CD4-positive, alpha-beta T cell treated with Interferon alpha-2 for 1 hour (primary cell): ENCODE measurements at places on chromosomes 2 and 18.

DNA sequence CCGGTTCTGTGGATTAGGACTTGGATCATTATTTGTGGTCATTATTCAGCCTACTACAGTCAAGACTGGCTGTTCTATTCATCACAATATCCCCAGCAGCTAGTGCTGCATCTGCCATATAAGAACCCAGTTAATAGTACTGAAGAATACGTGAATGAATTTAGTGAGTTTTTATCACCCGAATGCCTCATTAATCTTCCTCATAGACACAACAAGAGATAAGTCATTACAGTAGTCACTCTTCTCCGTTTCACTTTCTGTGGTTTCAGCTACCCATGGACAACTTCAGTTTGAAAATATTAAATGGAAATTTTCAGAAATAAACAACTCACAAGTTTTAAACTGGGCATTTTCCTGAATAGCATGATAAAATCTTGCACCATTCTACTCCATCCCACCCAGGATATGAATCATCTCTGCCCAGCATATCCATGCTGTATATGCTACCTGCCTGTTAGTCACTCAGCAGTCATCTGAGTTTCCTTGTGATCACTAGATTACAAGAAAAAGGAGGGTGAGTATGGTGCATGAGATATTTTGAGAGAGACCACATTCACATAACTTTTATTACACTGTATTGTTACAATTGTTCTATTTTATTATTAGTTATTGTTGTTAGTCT lies 363.7 kb upstream of the CHAC2 start:
- DNase-seq, result no peak

- DNase-seq, result no peak
These were observed 27.8 kb downstream of the MBD5 start for GRCh38 chr2:148048475-148049221.

DNA sequence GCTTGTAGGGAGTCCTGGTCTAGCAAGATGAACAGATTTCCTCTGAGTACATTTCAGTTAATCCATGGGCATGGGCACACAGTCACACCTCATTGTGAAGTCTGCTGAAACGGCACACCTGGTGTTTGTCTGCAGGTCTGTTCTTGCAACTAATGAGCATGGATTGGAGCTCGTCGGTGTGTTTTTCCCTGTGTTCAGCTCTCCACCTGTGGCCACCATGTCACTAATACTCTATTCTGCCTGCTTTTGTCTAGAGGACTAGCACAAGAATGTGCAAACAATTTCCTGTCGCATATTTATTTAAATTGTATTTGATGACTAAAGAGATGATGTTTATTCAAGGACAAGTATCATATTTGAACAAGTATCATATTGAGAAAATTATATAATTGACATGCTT lies 24.5 kb upstream of the PPP4R1 start:
- no peak for DNase-seq

DNA sequence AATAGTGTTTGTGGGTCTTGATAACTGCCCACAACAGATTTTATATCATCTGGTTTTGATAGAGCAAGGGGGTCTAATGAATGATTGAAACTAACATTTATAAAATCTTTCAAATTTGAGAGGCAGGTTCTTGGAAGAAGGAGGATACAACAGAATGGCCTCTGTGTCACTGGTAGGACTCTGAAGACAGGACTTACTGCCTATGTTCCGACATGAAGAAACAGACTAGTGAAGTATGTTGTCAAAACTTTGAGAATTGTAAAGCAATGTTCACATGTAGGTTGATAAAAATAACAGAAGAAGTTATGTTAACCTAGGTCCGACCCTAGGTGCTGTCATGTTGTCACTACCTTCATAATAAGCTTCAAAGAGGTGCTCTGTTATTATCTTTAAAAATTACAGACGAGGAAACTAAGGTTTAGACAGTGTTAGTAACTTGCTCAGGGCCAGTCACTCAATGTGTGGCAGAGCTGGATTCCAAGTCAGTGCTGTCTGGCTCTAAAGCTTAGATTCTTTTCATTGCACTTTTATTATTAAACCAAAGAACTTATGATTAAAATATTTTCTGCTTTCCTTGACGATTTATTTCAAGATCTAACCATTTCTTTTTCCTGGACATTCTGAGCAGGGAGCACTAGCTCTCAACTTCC lies 146.2 kb downstream of the RPIA start:
- DNase-seq, result no peak

DNA sequence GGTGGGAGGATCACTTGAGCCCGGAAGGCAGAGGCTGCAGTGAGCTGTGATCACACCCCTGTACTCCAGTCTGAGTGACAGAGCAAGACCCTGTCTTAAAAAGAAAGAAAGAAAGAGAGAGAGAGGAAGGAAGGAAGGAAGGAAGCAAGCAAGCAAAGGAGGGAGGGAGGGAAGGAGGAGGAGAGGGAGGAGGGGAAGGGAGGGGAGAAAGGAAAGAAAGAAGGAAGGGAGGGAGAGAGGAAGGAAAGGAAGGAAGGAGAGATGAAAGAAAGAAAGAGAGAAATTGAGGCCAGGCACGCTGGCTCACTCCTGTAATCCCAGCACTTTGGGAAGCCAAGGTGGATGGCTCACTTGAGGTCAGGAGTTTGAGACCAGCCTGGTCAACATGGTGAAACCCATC lies 2.3 kb upstream of the NCKAP1 start:
- no peak for DNase-seq

DNA sequence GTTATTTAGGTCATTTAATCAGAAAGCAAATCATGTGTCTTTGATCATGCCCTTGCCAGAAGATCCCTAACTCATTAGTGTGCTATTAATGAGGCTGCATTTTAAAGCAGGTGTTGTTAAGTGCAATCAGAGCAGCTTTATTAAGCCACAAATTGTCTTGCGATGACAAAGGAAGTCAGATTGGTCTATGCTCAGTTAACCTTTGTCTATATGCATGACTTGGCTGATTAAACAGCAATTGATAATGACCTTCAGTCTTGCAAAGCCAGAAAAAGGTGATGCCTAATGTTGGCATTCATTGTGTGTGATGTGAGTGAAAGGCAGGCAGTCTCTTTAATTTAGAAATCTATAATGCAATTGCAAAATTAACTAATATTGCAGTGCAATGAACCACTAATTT lies 166.9 kb downstream of the RND3 start:
- DNase-seq, result no peak

- DNase-seq, result no peak
These were observed 641.1 kb downstream of the TMEM182 start for GRCh38 chr2:103402944-103403343.

- DNase-seq, result no peak
These were observed 163.3 kb downstream of the QPCT start for GRCh38 chr2:37507703-37508102.

- no peak for DNase-seq
These were observed 78.0 kb downstream of the LIPG start for GRCh38 chr18:49639643-49640391.

DNA sequence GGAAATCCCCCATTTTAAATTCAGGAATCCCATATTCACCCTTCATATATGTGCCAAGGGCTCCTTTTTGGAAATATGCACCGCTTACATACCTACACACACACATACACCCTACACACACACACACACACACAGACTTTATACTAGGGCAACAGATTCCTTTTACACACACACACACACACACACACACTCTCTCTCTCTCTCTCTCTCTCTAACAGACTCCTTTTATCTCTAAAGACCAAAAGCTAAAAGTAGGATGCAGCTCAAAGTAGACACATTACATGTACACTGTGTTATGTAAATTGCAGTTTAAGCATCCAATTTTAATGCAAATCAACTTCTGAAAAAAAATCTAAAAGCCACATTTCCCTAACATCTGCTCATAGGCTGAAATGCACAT lies 130.9 kb upstream of the CAPN13 start:
- DNase-seq, result no peak

DNA sequence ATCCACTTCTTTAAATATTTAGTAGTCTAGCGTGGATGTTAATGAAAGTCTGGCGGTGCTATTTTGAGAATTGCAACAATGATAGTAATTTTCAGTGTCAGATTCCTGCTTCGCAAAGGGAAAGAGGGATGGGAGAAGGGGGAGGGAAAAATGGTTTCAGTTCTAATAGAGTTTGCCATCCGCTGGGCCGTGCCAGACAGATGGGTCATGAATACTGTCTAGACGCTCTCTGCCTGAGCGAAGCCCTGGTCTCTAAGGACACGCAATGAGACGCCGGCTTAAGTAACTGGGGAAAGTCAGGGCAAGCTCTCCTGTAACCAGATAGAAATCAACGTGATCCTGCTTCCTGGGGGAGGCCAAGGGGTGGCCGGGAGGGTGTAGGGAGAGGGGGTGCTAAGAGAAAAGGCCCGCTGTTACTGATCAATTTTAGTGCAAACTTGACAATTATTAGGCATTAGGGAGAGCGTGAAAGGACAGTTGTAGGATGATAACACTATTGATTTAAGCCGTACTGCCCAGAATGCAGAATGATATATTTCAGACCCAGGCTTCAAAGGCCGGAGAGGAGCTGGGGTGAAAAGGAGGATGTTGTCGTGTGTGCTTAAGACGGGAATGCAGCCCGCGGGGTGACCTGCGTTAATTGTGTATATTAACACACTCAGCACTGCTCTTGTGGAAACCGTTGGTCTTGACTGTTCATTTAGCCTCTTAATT lies 229.2 kb downstream of the LDLRAD4 start:
- no peak for DNase-seq

DNA sequence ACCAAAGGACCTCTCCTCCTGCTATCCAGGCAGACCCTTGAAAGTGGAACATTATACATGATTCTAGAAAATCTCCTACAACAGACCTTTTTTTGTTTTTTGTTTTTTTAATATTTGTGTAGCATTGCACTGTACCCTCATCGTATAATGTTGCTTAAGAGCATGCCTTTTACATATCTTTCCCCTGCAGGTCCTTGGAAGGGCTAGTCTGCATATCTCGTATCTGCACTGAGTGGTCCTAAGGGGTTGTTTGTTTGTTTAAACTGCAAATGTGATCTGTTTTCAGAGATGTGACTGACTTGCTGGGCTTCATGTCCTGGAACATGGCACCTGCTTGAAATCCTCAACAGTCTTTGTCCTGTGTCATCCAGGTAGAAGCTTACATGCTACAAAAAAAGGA lies 204.1 kb downstream of the FAM210A start:
- no peak for DNase-seq

- DNase-seq, result peak; percentile 72
These were observed 64.7 kb downstream of the DGKD start for GRCh38 chr2:233418761-233419546.

DNA sequence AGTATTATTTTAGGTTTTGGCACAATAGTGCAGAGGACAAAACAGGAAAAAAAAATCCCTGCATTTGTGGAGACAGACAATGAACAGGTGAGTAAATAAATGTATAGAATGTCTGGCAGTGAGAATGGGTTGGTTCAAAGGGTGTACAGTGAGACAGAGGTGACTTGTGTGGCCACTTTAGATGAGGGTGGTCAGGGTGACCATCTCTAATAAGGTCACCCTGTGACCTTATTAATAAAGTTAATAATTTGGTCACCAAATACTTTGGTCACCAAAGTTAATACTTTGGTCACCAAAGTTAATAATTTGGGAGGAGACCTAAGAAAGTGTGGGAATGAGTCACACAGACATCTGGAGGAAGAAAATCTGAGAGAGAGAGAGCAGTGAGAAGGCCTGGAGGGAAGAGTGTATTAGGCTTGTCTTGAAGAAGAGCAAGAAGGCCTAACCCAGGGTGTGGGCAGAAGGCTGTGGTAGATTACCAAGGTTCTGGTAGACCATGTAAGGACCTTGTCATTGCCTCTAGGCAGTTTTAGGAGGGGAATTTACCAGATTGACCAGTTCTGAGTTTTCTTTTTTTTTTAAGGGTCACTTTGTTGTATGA lies 1368.4 kb upstream of the CELF4 start:
- DNase-seq, result no peak

DNA sequence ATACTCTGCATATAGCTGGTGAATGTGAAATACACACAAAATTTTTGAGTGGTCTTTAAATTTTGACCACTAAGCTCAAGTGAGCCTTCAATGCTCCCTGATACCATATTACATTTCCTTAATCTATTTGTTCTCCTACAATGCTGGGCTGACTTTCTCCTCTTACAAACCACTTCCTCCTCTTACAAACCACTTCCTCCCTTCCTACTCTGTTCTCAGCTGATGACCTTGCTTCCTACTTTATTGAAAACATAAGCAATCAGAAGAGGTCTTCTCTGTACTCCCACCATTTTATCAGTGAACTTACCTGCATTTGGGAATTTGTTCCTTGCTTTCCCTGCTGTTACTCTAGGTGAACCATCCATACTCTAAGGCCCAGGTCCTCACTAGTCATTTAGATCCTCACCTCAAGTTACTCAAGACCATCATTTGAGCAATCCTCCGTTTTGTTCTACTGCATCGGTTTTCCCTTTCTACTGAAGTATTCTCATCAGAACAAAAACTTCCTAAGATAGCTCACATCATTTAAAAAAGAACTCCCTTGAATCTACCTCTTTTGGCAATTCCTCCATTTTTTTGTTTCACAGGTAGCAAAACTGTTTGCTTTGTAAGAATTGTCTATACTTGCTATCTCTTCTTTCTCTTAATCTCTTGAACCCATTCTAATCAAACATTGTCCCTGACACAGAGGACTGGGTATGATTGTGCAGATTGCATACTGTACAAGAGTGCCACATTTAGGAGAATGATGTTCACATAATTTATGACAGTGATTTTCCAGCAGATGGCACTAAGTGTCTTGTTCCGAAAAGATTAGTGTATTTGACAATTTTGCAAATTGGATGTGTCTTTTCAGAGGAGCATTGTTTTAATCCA lies 96.5 kb downstream of the EPB41L5 start:
- no peak for DNase-seq

DNA sequence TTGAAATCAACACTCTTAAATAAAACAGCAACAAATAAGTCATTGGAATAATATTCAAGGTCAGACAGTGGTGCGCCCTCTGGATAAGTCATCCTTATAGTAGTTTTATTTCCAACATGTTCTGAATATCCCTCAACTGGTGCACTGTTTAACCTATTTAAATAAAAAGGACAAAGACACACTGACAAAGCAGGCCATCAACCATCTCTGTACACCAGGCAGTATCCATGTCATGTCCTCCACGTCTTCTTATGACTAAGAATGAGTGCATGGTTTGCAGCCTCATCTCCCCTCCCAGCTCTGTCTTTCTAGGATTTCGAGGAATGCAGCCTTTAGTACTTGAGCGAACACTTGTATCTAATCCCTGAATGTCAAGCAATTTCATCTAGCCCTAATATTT lies 42.4 kb downstream of the ST3GAL5 start:
- DNase-seq, result no peak

DNA sequence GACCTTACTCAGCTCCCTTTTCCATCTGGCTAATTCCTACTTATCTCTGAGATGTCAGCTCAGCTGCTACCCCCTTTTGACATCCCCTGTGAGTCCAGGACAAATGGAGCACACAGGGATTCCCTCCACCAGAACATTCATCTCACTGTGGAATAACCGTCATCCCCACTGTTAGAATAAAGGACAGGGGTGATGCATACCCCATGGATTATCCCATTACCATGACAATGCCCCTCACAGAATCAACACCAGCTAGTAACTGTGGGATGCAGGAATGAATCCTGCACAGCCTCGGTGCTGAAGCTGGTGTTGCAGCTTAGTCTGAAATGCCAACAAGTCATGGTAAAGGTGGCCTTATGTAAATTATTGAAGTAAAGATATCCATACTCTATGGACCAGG lies 624.8 kb upstream of the RAB6C start:
- no peak for DNase-seq

GRCh38 chr18:39991696-39992265 lies 1963.3 kb upstream of the PIK3C3 start:
- DNase-seq, result no peak
